ENCODE measurements at places on chromosomes 1 and 21.

DNA sequence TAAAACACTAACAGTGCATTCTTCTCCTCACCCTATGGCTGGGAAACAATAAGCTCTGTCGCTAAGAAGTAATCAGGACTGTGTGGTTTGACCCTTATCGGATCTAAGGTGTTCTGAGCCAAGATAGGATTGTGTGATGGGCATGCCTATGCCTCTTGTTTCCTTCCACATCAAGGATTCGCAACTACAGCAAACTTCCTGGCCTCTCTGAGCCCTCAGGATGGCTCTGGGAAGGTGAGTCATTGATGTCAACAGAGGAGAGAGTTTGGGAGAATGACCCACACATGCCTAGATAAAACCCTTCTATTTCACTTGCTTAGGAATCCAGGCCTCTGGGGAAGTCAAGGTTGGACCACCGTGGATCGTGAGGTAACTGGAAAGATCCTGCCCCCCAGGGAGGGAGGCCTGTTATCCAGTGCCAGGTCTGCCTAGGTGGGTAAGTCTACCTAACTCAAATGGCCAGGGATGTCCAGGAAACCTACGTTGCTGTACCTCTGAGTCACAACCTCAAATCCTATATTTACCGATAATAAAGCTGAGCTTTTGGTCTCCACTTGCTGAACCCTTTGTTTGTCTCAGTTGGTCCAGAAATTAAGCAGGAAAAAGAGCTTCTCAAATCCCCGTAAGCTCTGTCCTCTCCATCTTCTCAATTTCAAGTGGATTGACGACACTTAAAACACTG, 27.4 kb downstream of the TIAM1 start:
- no peak for DNase-seq

DNA sequence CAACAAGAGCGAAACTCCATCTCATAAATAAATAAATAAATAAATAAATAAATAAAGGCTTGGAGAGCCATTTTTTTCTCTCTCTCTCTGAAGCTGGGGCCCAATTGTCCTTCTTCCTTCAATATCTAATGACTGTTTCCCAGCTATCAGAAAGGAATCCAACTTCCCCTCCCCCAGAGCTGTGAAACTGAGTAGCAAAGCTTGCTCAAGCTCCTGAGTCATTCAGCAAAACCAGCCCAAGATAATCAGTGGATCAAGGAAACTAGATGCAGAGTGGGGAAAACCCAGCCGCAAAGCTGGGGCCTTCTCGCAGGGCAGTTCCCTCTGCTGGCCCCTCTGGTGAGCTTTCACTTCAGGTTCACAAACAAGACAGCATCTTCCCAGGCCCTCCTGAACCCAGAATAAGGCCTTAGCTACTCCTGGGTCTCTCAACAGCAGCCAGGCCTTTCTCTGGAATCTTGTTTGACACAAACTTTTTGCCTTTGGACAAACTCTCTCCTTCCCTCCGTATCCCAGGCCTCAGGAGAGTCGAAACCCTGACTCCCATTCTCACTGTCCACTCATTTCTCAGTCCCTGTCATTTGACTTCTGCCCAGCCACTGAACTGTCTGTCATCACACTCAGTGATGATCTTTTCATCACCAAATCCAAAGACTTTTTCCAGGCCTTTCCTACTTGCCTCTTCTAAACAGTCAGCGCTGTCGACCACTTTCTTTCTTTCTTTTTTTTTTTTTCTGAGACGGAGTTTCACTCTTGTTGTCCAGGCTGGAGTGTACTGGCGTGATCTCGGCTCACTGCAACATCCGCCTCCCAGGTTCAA, 18.0 kb upstream of the PTP4A2 start:
- peak; percentile 90 for DNase-seq

GRCh38 chr1:165887877-165888551, 60.6 kb downstream of the UCK2 start:
- DNase-seq, result peak; percentile 16

DNA sequence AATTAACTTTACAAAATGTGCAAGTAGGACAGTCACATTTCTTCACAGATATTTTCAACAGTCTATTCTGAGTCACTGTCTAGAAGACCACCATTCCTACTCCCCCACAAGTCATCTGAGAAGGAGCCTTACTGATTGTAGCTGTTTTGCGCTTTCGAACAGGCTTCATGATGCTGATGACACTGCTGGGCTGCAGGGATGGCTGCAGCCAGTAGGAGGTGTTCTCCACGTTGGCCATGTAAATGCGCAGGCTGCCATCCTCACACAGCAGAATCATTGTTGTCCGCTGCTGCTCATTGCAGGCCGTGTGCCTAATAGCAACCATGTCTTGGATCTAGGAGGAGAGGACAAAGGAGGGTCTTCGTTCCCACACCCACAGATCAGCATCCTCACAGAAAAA, 56.9 kb downstream of the UBR4 start:
- DNase-seq, result no peak

GRCh38 chr1:88956003-88956402, 36.4 kb downstream of the KYAT3 start:
- no peak for DNase-seq
